ENCODE measurements at places on chromosomes 1 and 21.

DNA sequence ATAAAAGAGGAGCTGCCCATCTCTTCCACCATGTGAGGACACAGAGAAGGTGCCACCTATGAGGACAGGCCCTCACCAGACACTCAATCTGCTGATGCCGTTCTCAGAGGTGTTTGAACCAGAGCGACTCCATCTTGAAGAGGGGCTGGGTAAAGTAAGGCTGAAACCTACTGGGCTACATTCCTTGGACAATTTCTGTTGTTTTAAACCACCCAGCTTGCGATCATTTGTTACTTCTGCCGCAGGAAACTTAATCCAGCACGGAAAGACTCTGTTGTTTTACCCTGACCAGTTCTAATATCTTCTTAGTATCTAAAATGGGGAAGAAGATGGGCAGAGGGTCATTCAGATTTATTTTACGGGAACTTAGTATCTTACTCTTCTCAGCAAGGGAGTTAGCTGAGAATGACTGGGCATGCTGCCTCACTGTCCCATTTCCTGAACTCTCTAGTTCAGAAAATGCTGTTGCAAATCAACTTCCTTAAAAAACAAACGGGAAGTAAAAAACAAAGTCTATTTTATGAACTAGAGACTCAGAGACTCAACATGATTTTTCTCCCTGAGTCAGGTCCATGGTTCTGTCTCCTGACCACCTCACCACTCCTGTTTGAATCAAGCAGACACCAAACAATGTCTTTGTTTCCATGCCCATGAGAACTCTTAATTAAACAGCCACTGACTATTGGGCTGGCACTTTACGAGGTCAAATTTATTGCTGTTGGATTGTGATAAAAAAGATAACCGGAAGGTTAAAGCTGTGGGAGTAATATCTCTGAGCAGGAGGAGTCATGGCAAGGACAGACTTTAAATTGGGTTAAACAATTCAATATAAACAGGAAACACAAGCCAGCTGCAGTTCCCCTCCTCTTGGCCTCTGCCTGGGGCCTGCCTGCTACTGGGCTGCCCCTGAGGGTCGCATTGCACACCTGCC, 23.8 kb upstream of the IFNAR1 start:
- DNase-seq = no peak

DNA sequence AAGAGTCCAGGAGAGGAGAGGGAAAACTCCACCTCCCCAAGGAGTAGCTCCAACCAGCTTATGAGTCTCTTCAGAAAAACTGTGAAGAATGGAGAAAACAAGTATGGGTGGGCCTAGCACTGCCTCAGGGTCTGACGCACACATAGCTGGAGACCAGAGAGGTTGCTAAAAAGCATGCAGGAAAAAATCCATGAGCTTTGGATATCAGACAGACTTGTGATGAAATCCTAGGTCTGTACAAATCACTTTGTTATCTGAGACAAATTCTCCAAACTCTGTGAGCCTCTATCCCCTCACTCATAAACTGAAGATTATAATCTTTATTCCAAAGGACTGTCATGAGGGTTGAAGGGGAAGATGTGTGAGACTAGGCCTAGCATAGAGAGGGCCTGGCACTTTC, 141.5 kb upstream of the FGGY start:
- DNase-seq = no peak

DNA sequence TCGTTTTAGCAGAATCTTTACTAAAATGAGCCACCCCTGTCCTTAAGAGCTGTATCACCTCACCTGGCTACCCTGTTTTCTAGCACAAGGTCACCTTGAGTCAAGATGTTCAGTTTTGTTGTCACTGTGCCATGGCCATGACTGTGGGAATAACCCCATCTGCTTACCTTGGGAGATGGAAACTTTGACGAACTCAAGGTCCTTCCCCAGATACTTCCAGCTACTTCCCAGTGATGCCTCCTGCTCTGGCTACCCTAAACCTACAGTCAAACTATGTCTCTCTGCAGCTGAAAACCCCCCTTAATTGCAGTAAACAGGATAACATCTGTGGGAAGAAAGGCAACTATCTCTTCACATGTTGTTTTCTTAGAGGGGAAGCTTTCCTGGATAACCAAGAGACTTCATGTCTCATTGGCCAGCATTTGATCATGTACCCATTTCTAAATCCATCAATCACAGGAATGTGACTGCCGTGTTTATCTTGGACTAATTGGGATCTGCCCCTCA, 89.5 kb upstream of the C1orf21 start:
- DNase-seq = no peak

DNA sequence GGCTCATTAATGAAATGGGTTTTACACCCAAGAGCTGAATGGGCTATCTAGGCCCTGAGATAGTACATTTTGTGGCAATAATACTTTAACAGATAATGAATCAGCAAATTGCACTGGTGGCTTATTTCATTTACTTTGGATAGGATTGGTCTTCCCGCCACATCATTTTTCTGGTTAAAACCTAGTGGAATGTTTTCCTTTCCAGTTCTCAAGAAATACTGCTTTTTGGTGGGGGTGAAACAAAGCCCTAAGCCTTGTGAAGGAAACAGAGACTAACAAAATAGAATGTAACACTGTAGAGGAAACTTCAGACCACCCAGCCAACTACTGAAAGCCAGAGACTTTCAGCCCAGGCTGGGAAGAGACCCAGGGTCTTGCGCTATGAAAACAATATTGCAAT, 172.2 kb downstream of the HHIPL2 start:
- no peak for DNase-seq

GRCh38 chr1:38173157-38173831, 126.7 kb upstream of the POU3F1 start:
- DNase-seq = no peak

- DNase-seq = no peak
These were observed at the start of gene KIRREL1 for GRCh38 chr1:157993147-157993917. TSS of gene KIRREL1 (plus strand) at chr1:157993645. CDS start at chr1:157993677, 32 bp downstream.

- DNase-seq = no peak
These were observed 102.4 kb downstream of the CACHD1 start for GRCh38 chr1:64572222-64572900.

DNA sequence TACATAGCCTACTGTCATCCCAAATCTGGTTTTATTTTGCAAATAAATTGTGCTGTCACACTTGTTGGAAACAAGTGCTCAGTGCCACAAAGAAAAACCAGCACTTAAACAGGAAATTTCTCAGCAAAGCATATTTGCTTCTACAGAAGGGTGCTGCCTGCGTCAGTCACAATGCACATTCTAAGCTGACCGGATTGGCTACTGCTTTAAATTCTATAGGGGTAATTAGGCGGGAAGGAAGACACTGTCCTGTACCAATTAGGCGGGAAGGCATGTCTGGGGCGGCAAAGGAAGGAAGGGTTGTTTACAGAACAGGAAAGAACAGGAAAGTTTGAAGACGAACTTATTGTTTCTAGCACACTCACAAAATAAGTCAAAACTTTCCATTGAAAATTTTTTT, 2.8 kb downstream of the IFI16 start:
- DNase-seq = no peak

DNA sequence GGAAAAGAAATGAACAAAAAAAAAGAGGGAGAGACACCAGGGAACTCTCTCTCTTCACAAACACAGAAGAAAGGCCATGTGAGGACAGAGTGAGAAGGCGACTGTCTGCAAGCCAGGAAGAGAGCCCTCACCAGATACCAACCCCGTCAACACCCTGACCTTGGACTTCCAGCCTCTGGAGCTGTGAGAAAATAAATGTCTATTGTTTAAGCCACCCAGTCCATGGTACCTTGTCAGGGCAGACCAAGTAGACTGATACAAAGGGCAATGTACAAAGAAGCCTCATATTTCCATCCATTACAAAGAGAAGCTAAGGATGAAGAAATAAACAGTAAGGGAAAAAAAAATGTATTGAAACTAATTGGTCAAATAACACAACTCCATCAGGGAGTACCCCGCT, 146.6 kb downstream of the ZNF281 start:
- DNase-seq = no peak

DNA sequence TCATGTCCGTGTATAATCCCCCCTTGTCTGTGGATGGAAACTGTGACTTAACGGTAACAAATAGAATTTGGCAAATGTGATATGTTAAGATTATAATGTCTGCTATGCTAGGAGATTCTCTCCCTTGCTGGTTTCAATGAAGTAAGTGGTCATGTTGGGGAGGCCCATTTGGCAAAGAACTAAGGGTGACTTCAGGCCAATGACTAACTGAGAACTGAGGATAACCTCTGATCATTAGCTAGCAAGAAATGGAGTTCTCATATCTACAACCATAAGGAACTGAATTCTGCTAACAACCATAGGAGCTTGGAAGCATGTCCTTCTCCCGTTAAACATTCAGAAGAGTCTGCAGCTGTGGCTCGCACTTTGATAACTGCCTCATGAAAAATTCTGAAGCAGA, 2.3 kb downstream of the IFI44L start:
- DNase-seq = no peak

DNA sequence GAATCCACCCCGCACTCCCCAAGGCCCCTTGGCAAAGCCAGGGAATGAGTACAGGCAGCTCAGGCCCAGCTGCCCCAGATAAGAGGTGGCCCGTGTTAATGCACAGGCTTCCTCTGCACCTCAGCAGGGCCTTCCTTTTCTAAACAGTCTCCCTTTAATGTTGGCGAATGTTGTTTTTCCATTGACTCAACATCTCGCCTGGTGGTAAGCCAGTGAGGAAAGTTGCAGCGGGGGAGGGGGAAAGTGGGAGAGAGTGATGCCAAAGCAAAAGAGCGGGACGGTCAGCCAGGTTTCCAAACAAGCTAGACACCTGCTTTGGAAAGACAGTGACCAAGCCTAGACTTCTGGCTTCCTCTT, 10.3 kb upstream of the PROX1 start:
- DNase-seq = no peak

GRCh38 chr21:44333509-44334328, 5.5 kb downstream of the CFAP410 start:
- no peak for DNase-seq

DNA sequence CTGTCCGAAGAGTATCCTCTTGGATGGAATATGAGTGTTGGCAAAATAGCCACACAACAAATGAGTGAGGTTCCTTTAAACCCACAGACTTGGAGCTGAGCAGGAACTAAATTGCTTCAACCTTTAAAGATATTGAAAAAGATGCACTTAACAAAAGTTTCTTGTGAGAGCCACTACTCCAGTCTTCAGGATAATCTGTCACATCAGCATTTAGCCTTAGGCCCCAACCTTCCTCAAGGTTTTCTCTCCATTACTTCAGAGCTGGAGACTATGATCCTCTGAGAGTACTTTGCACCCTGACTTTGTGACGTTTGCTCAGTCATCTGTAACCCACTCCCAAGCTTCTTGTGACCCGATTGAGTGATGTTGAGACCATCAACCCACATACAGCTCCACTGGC, 212.8 kb downstream of the LRRC40 start:
- DNase-seq = no peak

GRCh38 chr1:69077198-69077597, 490.5 kb upstream of the LRRC7 start:
- DNase-seq = no peak

- DNase-seq = no peak
These were observed 7.4 kb downstream of the AZIN2 start for GRCh38 chr1:33088119-33088906.

GRCh38 chr1:3599816-3600215, 11.5 kb downstream of the MEGF6 start:
- no peak for DNase-seq

DNA sequence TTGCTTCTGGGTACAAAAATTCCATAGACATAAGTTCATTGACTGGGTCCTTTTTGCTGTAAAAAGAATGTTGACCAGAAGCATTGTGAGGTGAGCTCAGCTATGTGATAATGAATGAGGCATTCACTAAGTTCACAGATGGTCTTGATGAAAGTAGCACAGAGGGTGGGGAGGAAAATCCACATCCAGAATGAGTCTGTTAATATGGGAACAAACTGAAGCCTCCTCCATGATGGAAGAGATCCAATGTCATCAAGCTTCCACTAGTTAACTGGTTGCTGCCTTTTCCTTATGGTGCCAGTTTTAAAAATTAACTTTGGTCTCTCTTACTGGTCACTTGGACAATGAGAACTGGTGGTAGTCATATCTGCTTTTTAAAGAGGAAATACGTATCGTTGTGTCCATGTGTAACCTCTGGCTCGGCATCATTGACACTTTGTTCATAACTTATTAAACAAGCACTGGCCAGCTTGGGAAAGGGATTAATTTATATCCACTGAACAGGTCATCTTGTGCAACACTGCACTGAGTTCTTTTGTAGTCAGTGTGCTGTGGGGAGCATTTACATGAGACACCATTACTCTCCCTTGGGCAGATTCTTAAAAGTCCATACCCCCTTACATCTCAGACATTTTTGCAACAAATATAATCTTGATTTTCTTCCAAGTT, 88.6 kb downstream of the ADAMTS1 start:
- peak; percentile 65 for DNase-seq

- no peak for DNase-seq
These were observed 61.6 kb upstream of the PRDX6 start for GRCh38 chr1:173415490-173415889.

DNA sequence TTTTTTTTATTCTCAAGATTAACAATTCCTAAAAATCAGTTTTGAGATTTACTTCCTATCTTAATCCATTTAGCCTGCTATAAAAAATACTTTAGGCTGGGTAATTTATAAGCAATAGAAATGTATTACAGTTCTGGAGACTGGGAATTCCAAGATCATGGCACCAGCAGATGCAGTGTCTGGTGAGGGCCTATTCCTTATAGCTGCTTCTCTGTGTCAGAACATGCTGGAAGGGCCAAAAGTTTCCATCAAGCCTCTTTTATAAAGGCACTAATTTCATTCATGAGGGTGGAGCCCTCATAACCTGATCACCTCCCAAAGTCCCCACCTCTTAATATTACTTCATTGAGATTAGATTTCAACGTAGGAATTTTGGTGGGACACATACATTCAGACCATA, 41.7 kb downstream of the RNF2 start:
- DNase-seq = no peak

DNA sequence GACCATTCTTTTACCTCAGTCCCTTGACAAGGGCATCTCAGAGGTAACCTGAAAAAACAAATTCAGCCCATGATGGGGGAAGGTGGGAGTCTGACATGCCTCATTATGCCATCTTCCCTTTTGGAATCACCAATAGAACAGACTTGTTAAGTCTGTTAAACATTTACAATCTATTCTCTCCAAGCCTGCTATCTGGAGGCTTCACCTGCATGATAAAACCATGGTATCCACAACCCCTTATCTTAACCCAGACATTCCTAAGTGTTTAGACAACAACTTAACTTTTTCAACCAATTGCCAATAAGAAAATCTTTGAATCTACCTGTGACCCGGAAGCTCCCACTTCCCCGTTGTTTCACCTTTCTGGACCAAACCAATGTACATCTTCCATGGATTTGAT, 233.0 kb upstream of the CACYBP start:
- no peak for DNase-seq

DNA sequence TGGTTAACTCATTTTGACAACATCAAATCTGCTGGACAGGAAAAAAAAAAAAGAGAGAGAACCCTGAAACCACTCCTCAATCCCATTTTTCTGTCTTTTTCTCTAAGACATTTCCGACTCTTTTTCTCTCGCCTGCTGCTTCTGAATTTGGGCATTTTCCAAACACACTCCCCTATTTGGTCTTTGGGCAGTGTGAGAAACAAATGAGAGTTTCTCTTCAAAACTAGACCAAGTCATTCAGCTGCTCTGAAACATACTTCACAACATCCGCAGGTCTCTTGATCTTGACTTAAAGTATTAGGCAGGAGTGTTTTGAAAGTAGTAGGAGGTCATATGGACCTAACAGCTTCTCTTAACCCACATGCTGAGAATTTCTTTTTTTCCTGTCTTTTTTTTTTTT, 364.8 kb upstream of the ESRRG start:
- no peak for DNase-seq

Data from non-pigmented ciliary epithelial cell (primary cell).